ENCODE measurements at places on chromosomes 2 and 18.

DNA sequence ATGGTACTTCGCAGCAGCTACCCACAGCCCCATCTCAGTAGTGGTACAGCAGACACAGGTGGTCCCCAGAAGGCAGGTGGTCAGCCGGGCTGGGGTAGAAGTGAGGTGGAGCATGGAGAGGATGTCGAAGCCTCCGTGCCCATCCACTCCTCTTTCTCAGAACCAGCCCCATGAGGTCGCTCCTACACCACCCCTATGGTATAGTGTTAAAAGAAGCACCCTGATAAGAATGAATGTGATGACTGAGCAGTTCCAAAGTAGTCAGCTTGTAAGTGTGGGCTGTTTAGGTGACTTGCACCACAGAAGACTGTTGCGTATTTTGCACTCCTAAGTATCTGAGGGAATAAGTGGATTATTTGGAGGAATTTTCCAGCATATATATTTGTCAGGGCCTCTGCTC is 111.3 kb downstream of the WDSUB1 start:
- no peaks in the 10 kb centered on the region for H3K27me3 ChIP-seq
- no peaks in the 10 kb centered on the region for H3K36me3 ChIP-seq
- H3K4me1 ChIP-seq, result no peaks in the 10 kb centered on the region
- H3K4me3 ChIP-seq, result no peak overlapping the region
- DNase-seq, result no peak

GRCh38 chr2:75403991-75404428 is 156.7 kb downstream of the EVA1A start:
- H3K27me3 ChIP-seq, result no peaks in the 10 kb centered on the region
- DNase-seq, result peak; percentile 25
- H3K4me1 ChIP-seq, result no peaks in the 10 kb centered on the region
- no peak overlapping the region for H3K27ac ChIP-seq
- H3K4me3 ChIP-seq, result no peak overlapping the region

DNA sequence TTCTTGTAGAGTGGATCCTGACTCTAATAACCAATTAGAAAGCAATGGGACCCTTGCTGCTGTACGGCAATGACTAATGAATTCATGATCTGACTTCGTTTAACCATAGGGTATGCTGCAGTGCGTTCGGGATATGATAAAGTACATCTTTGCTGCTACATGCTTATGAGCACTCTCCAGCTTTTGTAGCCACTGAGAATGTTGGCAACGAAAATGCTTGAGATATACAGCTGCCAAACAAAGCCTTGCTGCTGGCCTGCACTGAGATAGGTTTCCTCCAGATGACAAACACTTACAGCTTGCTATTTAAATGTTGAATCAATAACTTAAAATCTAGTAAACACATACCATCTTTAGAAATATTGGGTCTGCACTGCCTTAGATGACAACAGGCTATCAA is 372.4 kb upstream of the SLC8A1 start:
- DNase-seq, result no peak
- no peaks in the 10 kb centered on the region for H3K27me3 ChIP-seq
- H3K4me1 ChIP-seq, result no peaks in the 10 kb centered on the region
- no peak overlapping the region for H3K4me3 ChIP-seq
- H3K36me3 ChIP-seq, result no peaks in the 10 kb centered on the region
- H3K27ac ChIP-seq, result no peak overlapping the region

- no peak for DNase-seq
These were observed 18.6 kb downstream of the THADA start for GRCh38 chr2:43576981-43577892.

DNA sequence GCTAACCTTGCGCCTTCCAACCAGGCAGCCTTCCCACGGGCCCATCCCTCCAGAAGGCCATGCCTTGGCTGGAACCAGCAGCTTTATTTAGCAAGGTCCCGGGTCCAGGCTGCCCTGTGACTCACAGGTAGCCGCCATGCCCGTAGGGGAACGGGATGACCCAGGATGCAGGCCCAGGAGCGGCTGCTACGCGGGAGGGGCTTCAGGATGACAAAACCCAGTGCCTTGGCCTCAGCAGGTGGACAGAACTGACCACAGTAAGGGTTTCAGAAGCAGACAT is 63.3 kb downstream of the RTP5 start:
- no peak for DNase-seq
- H3K36me3 ChIP-seq, result no peaks in the 10 kb centered on the region
- H3K4me1 ChIP-seq, result no peaks in the 10 kb centered on the region
- no peak overlapping the region for H3K4me3 ChIP-seq

- no peaks in the 10 kb centered on the region for H3K4me1 ChIP-seq
- no peak for DNase-seq
- H3K27ac ChIP-seq, result no peak overlapping the region
These were observed 981 bp downstream of the C2orf66 start for GRCh38 chr2:196808083-196808665.

- no peak overlapping the region for H3K27ac ChIP-seq
- no peak for DNase-seq
- H3K36me3 ChIP-seq, result no peaks in the 10 kb centered on the region
- H3K27me3 ChIP-seq, result peaks cover 1% of the 10 kb centered on the region
These were observed 1.2 kb upstream of the ST6GAL2 start for GRCh38 chr2:106886916-106887758.

- H3K4me3 ChIP-seq, result no peak overlapping the region
- no peaks in the 10 kb centered on the region for H3K27me3 ChIP-seq
- no peaks in the 10 kb centered on the region for H3K4me1 ChIP-seq
- no peaks in the 10 kb centered on the region for H3K36me3 ChIP-seq
- DNase-seq, result no peak
- no peak overlapping the region for H3K27ac ChIP-seq
These were observed 141.7 kb downstream of the RBMS1 start for GRCh38 chr2:160351956-160352355.

GRCh38 chr2:238847419-238847801 is 475 bp upstream of the TWIST2 start:
- DNase-seq, result no peak
- no peaks in the 10 kb centered on the region for H3K4me1 ChIP-seq
- H3K27ac ChIP-seq, result no peak overlapping the region
- H3K27me3 ChIP-seq, result no peaks in the 10 kb centered on the region
- H3K36me3 ChIP-seq, result no peaks in the 10 kb centered on the region
- no peak overlapping the region for H3K4me3 ChIP-seq

DNA sequence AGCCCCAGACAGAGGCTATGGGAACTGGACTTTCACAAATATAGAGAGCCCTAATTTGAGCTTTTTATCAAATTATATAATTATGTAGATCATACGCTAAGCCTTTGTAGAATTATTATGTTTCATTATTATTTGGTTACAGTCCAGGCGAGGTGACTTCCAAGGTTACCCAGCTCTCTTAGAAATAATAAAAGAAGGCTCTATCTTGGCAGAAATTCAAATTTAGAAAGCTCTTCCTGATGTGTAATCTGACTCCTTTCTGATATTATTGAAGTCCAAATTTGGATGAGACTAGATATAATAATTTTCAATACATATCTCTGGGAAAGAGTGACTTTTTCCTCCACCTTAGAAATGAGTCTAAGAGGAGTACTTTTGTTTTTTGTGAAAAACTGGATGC is 4.8 kb upstream of the SLC38A11 start:
- DNase-seq, result no peak
- H3K27ac ChIP-seq, result no peak overlapping the region
- no peaks in the 10 kb centered on the region for H3K36me3 ChIP-seq
- H3K4me3 ChIP-seq, result no peak overlapping the region

GRCh38 chr2:194867328-194867727 is 789.7 kb upstream of the SLC39A10 start:
- no peaks in the 10 kb centered on the region for H3K4me1 ChIP-seq
- no peak for DNase-seq
- H3K27ac ChIP-seq, result no peak overlapping the region

DNA sequence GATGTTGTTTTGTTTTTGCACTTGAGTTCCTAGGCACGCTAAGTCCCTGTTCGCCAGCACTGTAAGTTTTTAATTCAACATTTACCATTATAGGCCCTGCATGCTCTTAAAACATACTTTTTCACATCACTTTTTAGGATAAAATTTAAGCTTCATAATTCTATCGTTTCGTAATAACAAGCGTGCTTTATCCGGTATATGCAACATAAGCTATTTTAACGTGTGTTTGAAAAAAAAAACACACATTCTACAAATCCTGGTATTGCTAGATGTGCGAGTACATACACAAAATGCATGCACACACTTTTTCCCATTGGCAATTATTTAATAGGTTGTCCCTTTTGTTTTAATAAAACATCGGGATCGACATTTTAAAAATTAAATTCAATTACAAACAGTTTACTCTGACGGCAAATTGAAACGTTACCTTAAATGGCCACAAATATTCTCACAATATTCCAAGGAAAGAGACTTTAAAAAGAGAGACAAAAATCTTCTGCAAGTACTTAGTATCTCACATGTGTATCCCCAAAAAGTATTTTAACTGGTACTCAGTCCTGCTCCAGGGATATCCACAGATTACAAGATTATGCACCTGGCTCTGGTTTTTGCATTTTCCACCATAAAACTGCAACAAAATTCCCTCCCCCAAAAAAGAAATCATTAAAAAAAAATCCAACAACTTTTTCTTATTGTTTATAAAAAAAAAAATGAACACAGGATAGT is 1.0 kb upstream of the TCF4 start:
- no peak overlapping the region for H3K27ac ChIP-seq
- DNase-seq, result no peak
- no peaks in the 10 kb centered on the region for H3K36me3 ChIP-seq
- no peaks in the 10 kb centered on the region for H3K4me1 ChIP-seq
- H3K27me3 ChIP-seq, result no peaks in the 10 kb centered on the region

DNA sequence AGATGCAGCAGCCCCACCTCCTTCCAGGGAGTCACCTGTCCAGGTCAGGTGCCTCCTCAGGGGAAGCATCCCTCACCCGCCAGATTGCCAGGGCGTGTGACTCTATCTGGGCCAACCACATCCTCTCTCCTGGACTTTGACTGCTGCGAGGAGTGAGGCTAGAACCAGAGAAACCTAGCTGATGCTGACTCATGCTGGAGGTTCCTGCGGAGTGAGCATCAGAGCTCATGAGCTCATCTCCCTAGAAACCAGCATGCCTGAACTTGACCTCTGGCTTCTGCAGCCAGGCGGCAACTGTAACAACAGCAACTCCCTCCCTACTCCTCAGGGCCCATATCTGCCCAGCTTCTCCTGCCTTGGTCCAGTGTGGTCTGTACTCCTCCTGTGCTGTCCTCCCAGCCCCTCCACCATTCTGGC is 28.3 kb upstream of the NT5DC4 start:
- DNase-seq, result peak; percentile 5
- no peaks in the 10 kb centered on the region for H3K27me3 ChIP-seq
- H3K4me3 ChIP-seq, result no peak overlapping the region
- H3K27ac ChIP-seq, result no peak overlapping the region
- no peaks in the 10 kb centered on the region for H3K4me1 ChIP-seq

- H3K4me1 ChIP-seq, result no peaks in the 10 kb centered on the region
- no peaks in the 10 kb centered on the region for H3K27me3 ChIP-seq
- H3K4me3 ChIP-seq, result no peak overlapping the region
- no peak overlapping the region for H3K27ac ChIP-seq
These were observed 25.7 kb downstream of the SLC4A1AP start for GRCh38 chr2:27689424-27689823.

GRCh38 chr2:177329064-177329463 is 63.5 kb upstream of the AGPS start:
- H3K27me3 ChIP-seq, result no peaks in the 10 kb centered on the region
- no peak for DNase-seq
- no peaks in the 10 kb centered on the region for H3K36me3 ChIP-seq
- no peak overlapping the region for H3K4me3 ChIP-seq
- no peak overlapping the region for H3K27ac ChIP-seq

GRCh38 chr2:29920130-29920577 is 1.2 kb downstream of the ALK start:
- no peaks in the 10 kb centered on the region for H3K4me1 ChIP-seq
- H3K36me3 ChIP-seq, result no peaks in the 10 kb centered on the region
- DNase-seq, result no peak
- peak overlapping the region; percentile 30 for H3K4me3 ChIP-seq
- no peak overlapping the region for H3K27ac ChIP-seq
- peaks cover 21% of the 10 kb centered on the region for H3K27me3 ChIP-seq

- H3K27me3 ChIP-seq, result no peaks in the 10 kb centered on the region
- DNase-seq, result no peak
- no peak overlapping the region for H3K4me3 ChIP-seq
- no peaks in the 10 kb centered on the region for H3K4me1 ChIP-seq
- no peak overlapping the region for H3K27ac ChIP-seq
- no peaks in the 10 kb centered on the region for H3K36me3 ChIP-seq
These were observed 147.0 kb upstream of the ID2 start for GRCh38 chr2:8534729-8535468.

DNA sequence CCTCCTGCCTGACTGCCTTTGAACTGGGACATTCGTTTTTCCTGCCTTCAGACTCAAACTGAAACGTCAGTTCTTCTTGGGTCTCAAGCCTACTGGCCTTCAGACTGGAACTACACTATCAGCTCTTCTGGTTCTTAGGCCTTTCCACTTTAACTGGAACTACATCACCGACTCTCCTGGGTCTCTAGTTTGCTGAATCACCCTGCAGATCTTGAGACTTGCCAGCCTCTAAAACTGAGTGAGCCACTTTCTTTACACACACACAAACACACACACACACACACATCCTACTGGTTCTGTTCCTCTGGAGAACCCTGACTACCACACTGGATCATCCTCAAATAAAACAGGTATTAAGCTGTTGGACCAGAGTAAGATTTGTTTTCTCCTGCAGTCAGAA is 46.7 kb upstream of the ATL2 start:
- H3K27me3 ChIP-seq, result no peaks in the 10 kb centered on the region
- H3K4me1 ChIP-seq, result no peaks in the 10 kb centered on the region
- H3K27ac ChIP-seq, result no peak overlapping the region
- no peak overlapping the region for H3K4me3 ChIP-seq

DNA sequence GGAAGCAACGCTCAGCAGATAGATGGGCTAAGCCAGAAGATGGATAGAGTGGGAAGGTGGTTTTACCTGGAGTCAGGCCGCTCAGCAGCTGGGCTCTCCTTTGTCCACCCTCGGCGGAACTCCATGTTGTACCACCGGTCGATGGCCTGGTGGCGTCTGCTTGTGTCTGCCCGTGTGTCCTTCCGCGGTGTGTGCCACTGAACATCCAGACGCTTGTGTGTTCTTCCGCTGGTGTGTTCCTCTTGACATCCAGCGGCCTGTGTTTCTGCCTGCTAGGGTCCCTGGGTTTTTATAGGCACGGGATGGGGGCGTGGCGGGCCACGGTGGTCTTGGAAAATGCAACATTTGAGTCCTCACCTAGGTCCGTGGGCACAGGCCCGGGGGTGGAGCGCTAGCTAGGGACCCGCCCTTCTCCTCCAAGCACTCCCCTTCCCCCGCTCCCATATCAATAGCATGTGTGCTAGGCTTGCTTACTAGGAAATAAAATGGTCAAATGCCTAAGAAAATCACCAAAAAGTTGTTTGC is 1431.7 kb upstream of the ACVR2A start:
- H3K36me3 ChIP-seq, result no peaks in the 10 kb centered on the region
- DNase-seq, result no peak
- H3K4me3 ChIP-seq, result no peak overlapping the region
- H3K27ac ChIP-seq, result no peak overlapping the region
- no peaks in the 10 kb centered on the region for H3K4me1 ChIP-seq

DNA sequence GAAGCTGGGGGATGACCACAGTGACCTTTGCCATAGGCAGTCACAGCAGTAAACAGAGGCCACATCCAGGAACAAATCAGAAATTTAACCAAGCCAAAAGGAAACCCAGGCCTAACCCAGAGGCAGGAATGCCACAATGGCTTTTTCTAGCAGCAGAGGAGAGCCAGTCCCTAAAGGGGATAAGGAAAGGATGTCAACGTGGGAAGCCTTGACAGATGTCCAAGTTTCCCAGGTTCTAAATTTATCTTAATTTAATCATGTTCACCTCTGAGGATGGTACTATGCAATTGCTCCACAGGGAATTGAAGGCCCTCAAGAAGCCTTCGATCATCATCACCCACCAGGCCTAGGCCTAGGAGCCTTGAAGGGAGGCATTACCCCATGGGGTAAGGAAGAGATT is 374.7 kb downstream of the TNS1 start:
- H3K36me3 ChIP-seq, result no peaks in the 10 kb centered on the region
- no peaks in the 10 kb centered on the region for H3K27me3 ChIP-seq
- H3K27ac ChIP-seq, result no peak overlapping the region
- no peak for DNase-seq
- H3K4me1 ChIP-seq, result no peaks in the 10 kb centered on the region
